ENCODE measurements at places on chromosomes 2 and 18.

DNA sequence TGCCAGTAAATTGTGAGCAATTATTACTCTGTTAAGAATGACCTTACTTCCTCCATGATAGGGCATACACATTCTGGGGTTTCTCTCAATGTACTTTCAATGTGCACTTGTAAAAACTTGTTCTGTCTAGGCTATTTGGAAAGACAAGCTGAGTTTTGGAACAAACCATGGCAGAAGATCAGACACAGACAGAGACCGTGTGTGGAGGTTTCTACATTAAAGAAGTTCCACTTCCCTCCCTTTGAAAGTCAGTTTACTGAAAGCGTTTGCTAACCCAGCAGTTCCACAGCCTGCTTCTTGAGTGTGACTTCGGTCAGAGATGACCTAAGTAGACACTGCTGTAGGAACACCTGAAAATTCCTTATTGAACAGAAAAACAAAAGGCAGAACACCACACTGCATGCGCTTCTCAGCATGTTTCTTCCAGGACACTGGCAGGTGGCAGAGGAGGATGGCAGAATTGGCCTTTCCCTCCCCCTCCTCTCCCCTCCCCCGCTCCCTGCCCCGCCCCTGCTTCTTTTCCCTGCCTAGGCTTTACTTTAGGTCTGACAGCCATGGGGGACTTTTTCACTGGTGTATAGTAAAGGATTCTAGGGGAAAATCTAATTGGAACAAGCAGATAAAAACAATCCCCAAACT is 109.8 kb downstream of the NOL10 start:
- no peak for DNase-seq

- no peak for DNase-seq
These were observed 13.7 kb downstream of the VAPA start for GRCh38 chr18:9927392-9928063.

- DNase-seq, result no peak
These were observed 237.3 kb downstream of the PID1 start for GRCh38 chr2:229033816-229034215.

DNA sequence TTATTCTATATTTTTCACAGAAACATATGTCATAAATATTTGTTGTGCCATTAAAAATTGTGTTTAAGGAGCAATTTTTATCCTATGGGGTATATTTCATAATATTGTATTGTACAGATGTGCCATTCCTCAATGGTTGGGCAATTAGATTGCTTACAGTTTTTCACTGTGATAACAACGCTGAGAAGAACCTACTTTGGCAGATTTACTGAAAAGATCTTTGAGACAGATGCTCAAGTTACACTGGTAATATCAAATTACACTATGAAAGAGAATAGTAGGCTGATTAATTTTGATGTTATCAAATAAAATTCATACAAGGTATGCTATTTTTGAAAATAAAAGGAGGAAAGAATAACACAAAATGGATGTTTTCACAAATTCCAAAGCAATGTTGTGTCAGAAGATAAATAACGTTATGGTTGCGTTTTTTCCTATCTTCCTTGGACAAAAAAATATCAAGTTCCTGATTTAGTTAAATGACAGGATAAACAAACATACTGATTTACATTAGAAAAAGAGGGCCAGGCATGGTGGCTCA is 335.1 kb upstream of the ZNF521 start:
- no peak for DNase-seq

- no peak for DNase-seq
These were observed 45.3 kb downstream of the LRRFIP1 start for GRCh38 chr2:237672731-237673129.

GRCh38 chr2:239268082-239268481 is 132.7 kb downstream of the HDAC4 start:
- DNase-seq, result no peak

DNA sequence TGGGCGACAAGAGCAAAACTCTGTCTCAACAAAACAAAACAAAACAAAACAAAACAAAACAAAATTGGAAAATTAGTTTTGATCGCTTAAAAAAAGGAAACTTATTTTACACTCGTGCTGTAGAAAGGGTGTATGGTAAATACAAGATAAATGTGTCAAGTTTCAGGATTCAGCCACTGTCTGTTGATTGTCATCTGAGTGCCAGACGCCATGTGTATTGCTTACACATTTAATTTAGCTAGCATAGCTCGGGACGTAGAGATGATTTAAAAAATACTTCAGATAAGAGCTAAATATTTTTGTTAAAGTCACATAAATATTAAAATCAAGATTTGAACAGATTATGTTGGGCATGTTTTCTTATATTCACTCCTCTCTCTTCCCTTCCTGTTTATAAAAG is 568.1 kb upstream of the ZNF804A start:
- no peak for DNase-seq

- peak; percentile 42 for DNase-seq
These were observed 384.0 kb downstream of the NBAS start for GRCh38 chr2:15177103-15177502.

DNA sequence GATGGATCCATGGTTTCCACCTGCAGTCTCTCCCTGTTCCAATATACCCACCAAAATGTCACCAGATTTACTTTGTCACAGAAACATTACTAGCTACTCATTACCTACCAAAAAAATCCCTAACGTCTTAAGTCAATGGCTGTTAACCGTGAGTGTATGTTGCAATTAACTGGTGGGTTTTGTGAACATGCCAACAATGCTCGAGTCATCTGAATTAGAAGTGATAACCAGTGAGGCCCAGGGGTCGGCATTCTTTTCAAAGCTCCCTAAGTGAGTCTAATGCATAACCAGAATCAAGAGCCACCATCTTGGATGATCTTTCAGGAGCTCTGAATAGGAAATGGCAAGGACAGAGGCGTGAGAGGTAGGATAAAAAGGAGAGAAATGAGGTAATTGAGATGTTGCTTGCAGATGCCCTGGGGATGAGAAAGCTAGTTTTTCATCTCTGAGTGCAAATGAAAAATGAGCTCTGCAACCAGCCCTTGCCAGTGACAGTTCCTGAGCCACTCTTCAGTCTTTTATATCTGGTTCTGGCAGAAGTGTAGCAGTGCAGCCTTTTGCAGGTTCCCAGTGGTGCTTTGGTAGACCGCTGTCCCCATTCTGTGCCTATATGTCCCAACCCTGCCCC is 130.0 kb upstream of the RND3 start:
- no peak for DNase-seq

DNA sequence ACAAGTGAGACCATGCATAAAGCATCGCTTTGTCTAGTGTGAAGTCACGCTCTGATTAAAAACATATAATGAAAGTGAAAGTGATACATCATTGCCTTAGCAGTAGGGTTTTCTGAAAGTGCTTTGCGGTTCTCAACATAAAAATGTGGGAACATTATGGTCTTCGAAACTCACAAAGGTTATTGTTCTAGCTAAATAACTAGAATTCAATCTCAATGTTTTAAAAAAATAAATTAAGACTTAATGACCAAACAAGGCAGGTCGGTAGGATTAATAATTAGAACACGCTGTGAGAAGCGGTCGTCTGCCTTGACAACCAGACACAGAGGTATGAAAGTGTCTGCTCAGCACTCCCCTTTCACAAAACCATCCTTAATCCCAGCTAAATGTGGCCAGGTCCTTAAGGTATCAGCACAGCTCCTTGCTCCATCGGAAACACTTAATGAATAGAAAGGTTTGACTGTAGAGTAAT is 42.2 kb downstream of the KLHL14 start:
- DNase-seq, result peak; percentile 27

- no peak for DNase-seq
These were observed 80.3 kb downstream of the CDCA7 start for GRCh38 chr2:173434762-173435569.

DNA sequence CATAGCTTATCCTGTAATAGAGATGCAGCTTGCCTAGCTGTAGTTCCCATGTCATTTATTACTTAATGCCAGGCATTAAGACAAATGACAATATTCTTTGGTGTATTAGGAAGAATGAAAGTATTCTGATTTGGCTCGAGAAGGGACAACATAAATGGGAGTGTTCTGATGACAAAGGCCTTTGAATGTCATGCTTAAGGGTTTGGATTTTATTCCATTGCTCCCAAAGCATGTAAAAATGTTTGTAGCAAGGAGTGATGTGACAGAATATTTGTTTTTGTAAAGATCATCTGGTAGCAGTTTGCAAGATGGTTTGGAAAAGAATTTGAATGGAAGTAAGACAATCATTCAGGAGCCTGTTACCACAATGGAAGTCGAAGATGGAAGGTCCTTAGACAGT is 30.4 kb downstream of the EEF1B2 start:
- DNase-seq, result no peak

GRCh38 chr2:71609958-71610357 is 156.6 kb downstream of the DYSF start:
- DNase-seq, result no peak

GRCh38 chr2:54725343-54726099 is 2.1 kb downstream of the EML6 start:
- no peak for DNase-seq

- DNase-seq, result no peak
These were observed 382.8 kb upstream of the NXPH2 start for GRCh38 chr2:139162957-139163356.

DNA sequence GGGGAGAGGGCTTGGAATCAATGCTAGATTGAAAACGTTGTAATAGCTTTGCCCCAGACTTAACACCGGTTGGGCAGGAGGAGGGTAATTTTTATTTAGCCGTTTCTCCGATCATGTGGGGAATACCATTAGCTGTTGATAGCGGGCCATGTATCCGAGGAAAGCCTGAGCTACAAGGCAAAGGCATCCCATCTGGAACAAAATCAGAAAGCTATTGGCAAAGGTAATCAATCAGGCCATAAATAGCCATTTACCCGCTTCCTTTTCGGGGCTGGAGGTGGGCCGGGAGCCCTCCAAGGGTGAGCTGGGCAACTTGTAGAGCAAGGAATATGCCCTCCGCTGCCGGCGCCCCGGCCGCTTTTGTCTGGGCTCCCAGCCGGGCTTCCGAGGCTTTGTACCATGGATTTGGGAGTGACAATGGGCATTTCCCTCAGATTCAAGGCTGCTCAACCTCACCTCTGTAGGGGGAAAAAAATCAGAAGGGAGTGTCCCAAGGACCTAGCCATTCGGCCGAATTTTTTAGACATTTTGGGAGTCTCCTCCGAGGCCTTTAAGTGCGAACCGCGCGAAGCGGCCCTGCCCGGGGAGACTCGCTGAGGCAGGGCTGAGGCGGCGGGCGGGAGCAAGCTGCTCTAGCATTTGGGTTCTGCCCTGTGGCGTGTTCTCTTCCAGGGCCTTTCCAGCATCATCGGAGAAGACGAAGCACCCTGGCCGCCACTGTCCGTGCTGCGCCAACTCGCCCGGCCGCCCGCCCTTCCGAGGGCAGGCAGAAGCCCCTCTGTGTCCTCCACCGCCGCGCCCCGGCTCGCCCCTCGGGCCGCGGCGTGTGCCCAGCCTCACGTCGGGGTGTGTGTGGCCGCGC is 1.1 kb upstream of the HOXD9 start:
- no peak for DNase-seq

DNA sequence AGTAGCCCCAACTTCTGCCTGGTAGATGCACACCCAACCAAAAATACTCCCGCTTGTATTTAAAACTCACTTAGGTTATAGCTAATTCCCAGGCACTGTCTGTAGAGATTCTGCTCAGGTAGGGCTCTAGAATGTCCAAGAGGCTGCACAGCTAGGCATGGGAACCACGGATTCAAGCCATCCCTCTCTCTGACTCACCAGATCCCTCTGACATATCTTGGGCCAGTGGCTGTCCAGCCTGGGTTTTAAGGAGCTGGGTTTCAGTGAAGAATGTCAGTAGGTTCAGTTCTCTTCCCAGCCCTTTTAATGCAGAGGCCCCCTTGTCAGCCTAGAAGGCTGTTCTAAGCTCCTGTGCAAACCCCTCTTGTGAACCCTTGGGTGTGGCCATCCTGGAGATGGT is 15.9 kb upstream of the IL1R1 start:
- DNase-seq, result no peak

GRCh38 chr2:54053830-54054229 is 61.6 kb upstream of the ACYP2 start:
- DNase-seq, result no peak

GRCh38 chr18:12960853-12961397 is 13.1 kb downstream of the SEH1L start:
- no peak for DNase-seq

GRCh38 chr2:26770986-26771586 is 7.0 kb downstream of the SLC35F6 start:
- DNase-seq, result no peak
